ENCODE measurements at places on chromosomes 2 and 18.

- DNase-seq, result no peak
These were observed 143.8 kb downstream of the PIEZO2 start for GRCh38 chr18:11005528-11005927.

GRCh38 chr2:128556089-128556488 is 237.4 kb upstream of the HS6ST1 start:
- no peak for DNase-seq

GRCh38 chr2:233944269-233944668 is 27.1 kb downstream of the TRPM8 start:
- no peak for DNase-seq

- no peak for DNase-seq
These were observed 70.2 kb downstream of the RND3 start for GRCh38 chr2:150417278-150417677.

DNA sequence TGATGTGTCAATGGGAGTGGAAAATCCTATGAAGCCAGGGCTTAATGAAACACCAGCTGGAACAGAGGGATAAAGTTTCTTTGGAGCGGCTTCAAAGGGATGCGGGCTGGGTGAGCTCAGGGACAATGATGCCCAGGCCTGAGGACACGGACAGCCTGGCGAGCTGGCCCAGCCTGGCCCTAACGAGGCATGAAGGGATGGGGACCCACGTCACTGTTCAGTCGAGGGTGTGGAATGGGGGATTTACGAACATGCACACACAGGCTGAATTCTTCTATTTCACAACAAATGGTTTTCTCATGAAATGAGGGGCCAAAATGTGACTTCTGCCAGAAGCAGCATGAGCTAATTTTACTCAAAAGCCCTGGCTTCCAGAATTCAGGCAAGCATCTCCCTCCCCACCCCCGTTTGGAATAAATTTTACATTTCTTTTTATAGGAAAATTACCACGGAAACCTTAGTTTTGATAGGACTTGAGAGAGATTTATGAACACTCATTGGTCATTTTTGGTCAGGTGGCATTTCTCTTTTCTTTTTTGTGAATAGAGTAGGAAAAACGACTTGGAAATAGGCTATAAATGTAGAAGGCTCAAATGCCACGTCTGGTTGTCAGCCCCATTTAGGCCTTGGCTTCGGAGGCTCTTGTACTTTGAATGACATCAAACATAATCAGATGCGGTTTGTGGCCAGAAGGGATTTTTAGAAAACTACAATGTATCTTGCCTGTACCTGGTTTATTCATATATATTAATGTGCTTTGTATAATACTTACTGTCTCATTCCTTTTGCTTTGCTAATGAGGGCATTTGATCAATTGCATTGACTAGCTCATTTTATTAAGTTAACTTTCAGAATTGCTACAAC is 893.8 kb upstream of the CELF4 start:
- DNase-seq, result no peak

- DNase-seq, result no peak
These were observed 18.8 kb downstream of the LMAN1 start for GRCh38 chr18:59340312-59340711.

GRCh38 chr2:170716851-170717598 is 1.9 kb downstream of the SP5 start:
- DNase-seq, result no peak

DNA sequence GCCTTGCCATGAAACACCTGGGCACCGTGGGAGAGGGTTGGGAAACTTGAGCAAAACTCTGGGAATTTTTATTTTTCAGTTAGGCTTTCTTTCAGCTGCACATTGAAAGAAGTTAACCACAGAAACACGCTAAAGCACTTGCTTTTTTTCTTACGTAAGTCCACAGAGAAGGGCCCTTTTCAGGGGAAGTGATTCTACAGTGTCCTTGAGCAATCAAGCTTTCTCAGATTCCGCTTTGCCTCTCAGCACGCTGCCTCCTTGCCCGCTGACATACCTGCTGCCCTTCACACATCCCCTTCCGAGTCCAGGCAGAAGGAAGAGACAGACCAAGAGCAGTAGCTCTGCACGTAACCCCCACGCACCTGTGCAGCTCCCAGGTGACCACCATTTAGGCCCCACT is 135.5 kb upstream of the MYT1L start:
- DNase-seq, result no peak

GRCh38 chr2:49972699-49973098 is 818.4 kb upstream of the FSHR start:
- DNase-seq, result no peak

GRCh38 chr2:939936-940601 is 10.6 kb upstream of the SNTG2 start:
- no peak for DNase-seq

All from CD4-positive, alpha-beta T cell treated with Interleukin-6 at 100 ng/mL for 8 hours (primary cell).